ENCODE measurements at places on chromosomes 2 and 18.
A peak's percentile ranks its signal among the peaks of the same experiment; 100 is the strongest.

DNA sequence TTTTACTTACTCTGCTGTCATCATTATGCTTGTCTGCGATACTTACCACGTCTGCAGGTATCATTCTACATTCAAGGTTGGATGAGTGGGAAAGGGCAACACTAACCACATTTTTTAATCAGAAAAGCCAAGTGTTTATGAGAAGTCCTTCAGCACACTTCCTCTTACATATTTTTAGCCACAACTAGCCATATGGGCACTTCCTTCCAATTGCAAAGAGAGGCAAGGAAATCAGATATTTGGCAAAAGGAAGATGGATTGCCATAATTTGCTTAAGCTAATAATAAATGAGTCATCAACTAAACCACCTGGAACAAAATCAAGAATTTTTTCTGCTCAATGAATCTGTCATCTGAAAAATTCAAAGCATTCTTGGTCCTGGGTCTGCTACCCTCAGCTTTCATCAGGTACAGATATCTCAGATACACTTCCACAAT, 16.7 kb upstream of the MRO start:
- peak; percentile 30 for DNase-seq

DNA sequence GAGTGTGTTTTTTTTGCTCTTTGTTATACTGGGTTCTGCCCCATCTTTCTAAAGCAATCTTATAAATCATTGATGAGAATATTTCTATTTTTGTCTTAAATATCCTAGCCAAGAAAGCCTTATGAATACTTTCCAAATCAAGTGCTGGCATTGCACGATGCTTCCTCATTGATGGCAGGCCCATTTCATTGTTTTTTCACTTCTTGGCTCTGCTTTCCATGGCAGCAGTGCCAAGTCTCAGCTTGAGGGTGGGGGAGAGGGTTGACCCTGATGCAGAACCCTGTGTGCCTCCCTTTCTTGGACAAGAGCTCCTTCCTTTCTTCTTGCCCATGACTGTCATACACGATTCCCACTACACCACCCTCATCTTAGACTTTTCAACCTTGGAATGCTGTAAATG, 16.7 kb upstream of the CELF4 start:
- no peak for DNase-seq

- DNase-seq: no peak
Measured at GRCh38 chr2:191686729-191687128, 8.8 kb downstream of the NABP1 start.

DNA sequence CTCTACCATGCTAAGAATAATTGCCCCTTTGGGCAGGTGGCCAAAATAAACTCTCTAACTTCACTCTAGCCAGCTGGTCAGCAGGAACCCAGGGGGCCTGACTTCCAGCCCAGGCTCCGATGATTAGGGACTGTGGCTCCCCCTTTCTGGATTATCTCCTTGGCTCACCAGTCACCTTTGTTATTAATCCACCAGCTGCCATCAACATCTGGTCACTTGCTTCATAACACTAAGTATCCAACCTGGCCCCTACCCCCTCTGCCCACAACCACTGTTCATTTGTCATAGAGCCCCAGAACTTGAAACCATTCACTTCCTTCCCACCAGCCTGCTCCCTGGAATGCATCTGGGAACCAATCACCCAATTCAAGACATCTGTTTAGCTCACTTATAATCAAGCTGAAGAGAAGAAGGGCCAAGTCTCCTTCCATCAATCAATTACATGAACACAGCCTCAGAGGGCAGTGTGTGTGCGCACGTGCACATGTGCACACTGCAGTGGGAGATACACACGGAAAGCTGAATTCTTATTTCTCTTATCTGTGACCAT, 215.1 kb downstream of the ALK start:
- DNase-seq: no peak

GRCh38 chr2:225793736-225794550, 394.4 kb downstream of the NYAP2 start:
- no peak for DNase-seq

- no peak for DNase-seq
Measured at GRCh38 chr18:9808295-9809241, 77.2 kb upstream of the TXNDC2 start.

DNA sequence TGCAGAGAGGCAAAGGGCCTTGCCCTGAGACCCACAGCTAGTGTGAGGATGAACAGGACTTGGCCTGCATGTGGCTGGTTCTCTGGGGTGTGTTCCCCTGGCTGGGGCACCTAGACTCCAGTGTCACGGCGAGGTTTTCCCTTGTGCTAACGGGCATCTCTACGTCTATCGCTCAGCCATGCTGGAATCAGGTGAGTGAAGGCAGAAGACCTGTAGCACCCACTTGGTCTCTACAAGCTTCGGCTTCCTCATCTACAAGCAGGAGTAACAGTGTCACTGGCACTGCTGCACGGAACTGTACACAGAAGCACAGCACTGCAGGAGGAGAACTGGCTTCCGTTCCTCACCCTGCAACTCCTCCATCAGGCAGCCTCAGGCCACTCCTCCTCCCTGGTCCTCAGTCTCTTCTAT, 30.6 kb downstream of the HS1BP3 start:
- DNase-seq: no peak

All from AML-193 (cell line).